Ammon's horn (tissue), 1 donor: ENCODE measurements at places on chromosomes 5 and 9.

GRCh38 chr9:133377721-133378216 lies 1.6 kb downstream of the STKLD1 start:
- no peak for DNase-seq

DNA sequence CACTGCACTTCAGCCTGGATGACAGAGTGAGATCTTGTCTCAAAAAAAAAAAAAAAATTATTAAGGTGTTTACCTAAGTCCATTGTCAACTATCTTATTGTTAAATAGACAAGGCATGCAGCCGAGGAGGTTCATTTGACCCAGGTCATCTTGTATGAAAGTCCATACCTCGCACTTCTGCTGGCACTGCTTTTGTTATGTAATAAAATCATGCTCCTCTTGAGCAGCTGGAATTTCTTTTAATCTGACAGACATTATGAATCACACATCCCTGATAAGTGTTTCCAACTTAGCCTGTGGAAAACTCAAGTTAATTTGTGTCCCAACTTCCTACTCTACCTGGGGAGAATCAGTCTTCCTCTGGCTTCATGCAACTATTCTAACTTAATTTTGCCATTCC lies 315.6 kb upstream of the KLF4 start:
- DNase-seq = no peak

DNA sequence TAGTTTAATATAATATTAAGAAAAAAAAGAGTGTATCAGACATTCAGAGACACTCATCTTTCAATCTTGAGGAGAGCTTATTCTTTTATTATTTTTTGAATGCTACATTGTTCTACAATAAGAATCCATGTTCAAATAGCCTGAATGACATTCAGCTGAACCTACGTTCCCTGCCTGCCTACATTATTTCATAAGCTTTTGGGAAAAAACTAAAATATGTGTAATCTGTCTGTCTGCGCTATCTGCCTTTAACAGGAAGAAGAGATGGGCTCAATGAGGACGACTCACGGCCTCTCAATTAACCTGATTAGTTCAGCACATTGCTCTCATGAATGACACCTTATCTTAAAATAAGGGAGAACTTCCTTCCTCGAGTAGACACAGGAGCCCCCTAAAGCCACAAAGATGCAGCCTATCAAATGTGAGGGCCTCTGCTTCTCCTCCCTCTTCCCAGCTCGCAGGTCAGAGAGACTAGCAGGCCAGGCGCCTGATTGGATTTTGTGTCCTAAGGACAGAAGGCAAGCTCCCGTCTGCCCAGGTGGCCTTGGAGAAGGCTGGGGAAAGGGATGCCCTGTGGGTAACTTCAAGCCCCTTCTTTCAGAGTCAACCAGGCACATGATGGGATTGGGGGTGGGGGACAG lies 37.8 kb downstream of the EBF1 start:
- no peak for DNase-seq

DNA sequence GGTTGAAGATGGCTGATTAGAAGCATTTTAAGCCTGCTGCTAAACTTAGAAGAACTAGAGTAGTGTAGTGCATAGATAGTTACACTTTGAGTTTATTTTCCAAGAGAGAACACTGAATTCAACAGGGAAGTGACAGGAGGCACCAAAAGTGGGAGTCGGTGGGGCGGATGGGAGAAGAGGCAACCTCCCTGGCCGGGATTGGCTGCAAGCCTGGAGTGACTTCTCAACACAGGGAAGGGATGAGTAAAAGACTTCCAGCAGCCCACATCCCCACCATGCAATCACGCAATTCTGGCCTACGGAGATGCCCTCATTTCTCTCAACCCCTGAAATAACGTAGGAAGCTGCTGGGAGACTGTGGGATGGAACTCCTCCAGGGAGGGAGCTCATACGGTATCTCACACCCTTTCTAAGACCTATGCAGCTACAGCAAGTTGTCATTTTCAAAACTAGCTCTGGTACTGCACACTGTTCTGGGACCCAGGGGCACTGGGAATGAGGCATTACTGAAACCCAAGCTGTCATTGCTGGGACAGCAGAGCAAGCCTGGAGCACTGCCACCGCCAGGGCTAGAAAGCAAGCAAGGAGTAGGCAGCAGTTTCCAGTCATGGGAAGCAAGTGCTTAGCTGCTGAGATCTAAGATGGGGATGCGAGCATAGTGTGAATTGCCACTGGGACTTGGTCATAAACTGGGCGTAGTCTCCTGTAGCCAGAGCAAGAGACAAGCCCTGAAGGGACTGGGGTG lies 331.6 kb upstream of the PTGER4 start:
- DNase-seq = no peak
